Activated naive CD4-positive, alpha-beta T cell treated with anti-CD3 and anti-CD28 coated beads, Interleukin-2, amount 10 ng/mL, durations not matched to agents 5 hours and 36 hours (primary cell): ENCODE measurements at places on chromosomes 3 and 15. TPM values are rescaled to one million over a fixed set of nuclear protein-coding genes. Genes with fewer than 3 reads are reported as not detected.

The FBXL2 gene
- total RNA-seq: not detected

The STAB1 gene
- total RNA-seq: not detected

The ULK3 gene
- 67.0 TPM for total RNA-seq

The CLDN18 gene
- not detected for total RNA-seq

The CYFIP1 gene
- 18.7 TPM for total RNA-seq

The DPPA2 gene
- not detected for total RNA-seq
